Memory B cell (primary cell): ENCODE measurements at places on chromosomes 5 and 9.

- no peak for DNase-seq
Observed at GRCh38 chr5:30808996-30809395, 384.5 kb upstream of the CDH6 start.

DNA sequence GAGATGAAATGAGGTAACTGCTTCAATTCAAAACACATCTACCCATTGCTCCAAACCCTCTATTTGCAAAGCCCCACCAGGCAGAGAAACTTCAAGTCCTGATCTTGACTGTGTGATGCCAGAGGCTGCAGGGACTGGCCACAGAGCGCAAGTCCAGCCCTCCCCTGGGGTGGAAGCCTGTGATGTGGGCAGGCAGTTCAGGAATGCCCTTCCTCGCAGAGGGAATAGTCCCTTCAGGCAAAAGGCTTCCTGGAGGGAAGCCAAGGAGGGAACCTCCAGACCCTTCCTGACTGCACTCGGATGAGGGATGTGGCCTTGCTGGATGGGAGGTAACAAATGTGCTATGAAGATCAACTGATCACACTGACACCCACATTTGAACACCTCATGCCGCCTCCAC, 131.2 kb downstream of the SLIT3 start:
- DNase-seq, result no peak

DNA sequence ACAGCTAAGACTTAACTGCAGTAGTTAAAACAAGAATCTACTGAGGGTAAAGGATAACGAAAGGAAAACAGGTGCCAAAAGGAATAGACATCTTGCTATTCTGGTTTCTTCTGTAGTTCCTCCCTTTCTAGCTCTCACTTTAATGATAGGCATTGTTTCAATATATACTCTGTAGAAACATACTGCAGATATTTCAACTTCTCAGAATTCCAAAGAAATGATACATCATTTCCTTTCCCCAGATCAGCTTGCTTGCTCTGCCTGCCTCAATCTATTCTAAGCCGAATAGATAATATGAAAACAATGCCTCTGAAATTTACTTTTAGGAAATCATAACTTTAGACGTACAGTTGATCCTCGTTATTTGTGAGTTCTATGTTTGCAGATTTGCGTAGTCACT, 46.3 kb downstream of the ACO1 start:
- no peak for DNase-seq

- no peak for DNase-seq
Observed at GRCh38 chr9:14344053-14344524, 30.1 kb upstream of the NFIB start.

GRCh38 chr5:63081402-63081801, 502.8 kb downstream of the LRRC70 start:
- no peak for DNase-seq

DNA sequence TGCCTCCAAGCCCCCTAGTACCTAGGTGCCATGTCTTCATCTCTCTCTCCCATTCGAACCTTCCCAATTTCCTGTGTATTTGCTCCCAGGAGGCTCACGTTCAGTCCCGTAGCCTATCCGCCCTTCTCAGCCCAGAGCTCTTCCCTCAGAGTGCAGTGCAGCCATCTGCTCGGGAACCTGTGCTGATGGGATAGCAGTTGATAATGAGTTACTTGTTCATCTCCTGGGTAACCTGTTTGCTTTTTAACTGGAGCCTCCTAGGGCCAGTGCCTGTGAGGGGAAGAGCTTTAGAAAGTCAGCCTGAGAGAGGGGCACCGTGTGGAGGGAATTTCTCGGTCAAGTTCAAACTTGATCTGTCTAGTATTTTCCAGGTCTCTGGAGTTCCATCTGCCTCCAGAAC, 229.8 kb upstream of the IL12B start:
- DNase-seq, result no peak

- DNase-seq, result no peak
Observed at GRCh38 chr9:134940236-134941208, 22.8 kb upstream of the FCN1 start.
